NCI-H460 (cell line): ENCODE measurements at places on chromosomes 1 and 21. TPM values are rescaled to one million over a fixed set of nuclear protein-coding genes. Genes with fewer than 3 reads are reported as not detected.

Gene CACNA1S
- not detected in 2 replicates for total RNA-seq

DNA sequence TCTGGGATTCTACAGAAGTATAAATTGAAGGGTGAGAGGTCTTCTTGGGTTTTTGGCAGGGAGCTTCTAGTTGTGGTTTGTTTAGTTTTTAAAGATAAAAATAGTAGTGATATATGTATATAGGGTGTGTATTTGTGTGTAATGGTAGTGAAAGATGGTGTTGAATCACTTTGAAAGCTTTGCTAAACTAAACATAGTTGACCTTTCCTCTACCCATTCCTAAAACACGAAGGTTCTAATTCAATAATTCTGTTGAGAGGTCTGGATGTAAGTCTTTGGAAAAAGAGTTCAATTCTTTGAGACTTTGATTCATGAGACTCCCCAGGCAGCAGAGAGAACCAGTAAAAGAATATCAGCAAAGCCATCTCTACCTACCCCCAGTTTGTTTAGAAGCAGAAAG is 247.9 kb upstream of the DUSP10 start:
- DNase-seq, result no peak

Gene YIPF1
- total RNA-seq, result 13.2 and 17.5 TPM in 2 replicates

GRCh38 chr1:190373705-190374336 is 103.8 kb downstream of the BRINP3 start:
- DNase-seq, result peak; percentile 22

Gene TTC39A
- 0.46 and 2.3 TPM in 2 replicates for total RNA-seq

Gene BTBD8
- 2.1 TPM in 2 replicates for total RNA-seq

GRCh38 chr1:227766015-227766634 is 30.9 kb downstream of the SNAP47 start:
- DNase-seq, result no peak

Gene PDXK
- 38.9 and 45.7 TPM in 2 replicates for total RNA-seq

DNA sequence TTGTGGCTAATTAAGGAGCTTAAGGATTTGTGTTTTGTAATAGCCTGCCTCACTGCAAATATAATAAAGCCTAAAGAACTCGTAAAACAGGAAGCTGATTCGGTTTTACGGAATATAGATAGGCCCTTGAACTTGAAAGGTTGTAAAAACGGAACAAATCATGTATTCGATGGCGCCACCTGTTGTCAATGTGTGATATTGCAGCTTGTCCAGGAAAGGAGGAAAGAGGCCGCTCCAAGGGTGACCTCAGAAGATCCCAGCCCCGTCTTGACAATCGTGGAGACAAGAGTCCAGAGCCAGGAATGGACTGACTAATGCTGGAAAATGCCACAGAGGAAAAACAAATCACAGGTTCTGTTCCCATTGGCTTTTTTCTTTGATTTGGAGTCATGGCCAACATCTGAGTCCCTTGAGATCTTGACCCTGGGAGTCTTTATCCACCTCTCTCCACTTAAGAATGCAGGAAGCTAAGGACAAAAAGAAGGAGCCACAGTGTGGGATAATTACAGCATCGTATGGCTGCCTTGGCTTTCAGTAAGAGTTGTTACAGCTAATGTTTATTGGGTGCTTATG is 7.0 kb upstream of the IGSF21 start:
- DNase-seq, result peak; percentile 38

Gene TMEM79
- 11.3 and 13.3 TPM in 2 replicates for total RNA-seq

DNA sequence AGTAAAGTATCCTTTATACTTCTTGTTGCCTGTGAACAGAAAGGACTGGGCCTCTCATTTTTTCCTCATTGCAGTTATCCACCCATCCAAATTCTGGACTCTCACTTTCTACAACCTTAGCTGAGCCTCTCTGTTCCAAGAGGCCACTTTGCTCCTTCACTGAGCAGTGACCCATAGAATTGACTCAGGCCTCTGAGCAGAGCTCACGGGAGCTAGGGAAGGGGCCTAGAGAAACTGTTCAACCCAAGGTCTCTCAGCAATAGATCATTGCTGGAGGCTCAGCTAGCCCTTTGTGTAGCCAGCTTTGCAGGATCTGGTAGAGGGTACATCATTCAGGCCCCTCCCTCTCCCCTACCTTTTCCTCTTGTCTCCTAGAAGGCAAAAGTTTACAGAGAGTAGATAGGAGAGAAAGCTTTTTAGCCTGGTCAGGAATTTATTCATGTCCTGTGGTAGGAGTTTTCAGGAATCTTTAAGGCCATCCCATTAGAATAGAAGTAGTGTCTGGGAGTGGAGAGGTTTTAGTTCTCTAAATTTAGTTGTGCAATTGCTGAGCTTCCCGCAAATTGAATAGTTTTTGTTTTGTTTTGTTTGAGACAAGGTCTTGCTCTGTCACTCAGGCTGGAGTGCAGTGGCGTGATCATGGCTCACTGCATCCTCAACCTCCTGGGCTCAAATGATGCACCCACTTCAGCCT is 6.7 kb downstream of the INTS3 start:
- no peak for DNase-seq

GRCh38 chr1:22447621-22448111 is 4.0 kb upstream of the ZBTB40 start:
- no peak for DNase-seq

DNA sequence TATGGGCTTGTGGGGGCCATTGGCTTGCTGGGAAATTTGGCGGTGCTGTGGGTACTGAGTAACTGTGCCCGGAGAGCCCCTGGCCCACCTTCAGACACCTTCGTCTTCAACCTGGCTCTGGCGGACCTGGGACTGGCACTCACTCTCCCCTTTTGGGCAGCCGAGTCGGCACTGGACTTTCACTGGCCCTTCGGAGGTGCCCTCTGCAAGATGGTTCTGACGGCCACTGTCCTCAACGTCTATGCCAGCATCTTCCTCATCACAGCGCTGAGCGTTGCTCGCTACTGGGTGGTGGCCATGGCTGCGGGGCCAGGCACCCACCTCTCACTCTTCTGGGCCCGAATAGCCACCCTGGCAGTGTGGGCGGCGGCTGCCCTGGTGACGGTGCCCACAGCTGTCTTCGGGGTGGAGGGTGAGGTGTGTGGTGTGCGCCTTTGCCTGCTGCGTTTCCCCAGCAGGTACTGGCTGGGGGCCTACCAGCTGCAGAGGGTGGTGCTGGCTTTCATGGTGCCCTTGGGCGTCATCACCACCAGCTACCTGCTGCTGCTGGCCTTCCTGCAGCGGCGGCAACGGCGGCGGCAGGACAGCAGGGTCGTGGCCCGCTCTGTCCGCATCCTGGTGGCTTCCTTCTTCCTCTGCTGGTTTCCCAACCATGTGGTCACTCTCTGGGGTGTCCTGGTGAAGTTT is 550 bp downstream of the RXFP4 start:
- no peak for DNase-seq

DNA sequence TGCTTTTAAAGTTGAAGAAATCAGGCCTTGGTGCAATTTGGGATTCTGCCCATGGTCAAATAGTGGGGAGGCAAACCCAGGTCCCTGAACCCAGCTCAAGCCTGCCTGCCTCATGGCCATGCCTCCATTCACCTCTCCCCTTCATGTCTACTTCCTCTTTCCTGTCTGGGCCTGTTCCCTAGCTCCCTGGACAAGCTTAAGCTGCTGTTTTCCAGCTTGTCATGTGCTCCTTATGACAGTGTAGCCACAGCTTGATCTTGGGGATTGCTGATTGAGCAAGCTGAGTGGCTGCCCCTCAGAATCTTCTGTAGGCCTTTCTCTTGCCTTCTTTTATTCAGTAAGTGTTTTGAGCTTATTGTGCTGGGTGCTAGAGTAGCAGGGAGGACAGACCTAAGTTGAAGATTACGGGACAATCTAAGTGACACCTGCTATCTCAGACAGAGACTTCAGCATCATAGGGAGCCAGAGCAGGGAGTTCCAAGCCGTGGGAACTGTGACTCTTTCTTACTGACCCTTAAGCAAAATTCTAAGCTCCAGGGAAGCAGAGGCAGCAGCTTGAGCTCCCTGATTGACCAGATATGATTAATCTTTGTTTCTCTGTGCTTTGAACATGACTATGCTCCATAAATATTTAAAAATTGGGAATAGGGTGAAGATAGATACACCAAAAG is 520 bp upstream of the MR1 start:
- DNase-seq, result peak; percentile 25

DNA sequence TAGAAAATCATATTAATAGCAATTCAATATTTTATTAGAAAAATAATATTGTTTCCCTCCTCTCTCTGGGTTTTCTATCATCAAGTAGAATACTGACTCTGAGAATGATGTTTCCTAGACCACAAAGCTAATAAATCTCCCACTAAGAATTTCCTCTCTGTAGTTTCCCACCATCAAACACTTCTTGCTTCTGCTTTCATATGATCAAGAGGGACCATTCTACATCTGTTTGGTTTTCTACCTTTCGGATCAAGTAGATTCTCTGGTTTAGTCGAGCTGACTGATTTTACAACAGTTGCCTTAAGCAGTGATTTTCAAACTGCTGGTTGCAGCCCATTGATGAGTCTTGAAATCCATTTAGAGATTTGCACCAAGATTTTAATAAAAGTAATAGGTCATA is 240.2 kb upstream of the PTBP2 start:
- DNase-seq, result no peak

Gene MAPKAPK2
- 32.1 and 34.3 TPM in 2 replicates for total RNA-seq

- no peak for DNase-seq
Observed at GRCh38 chr21:31476263-31477022, 132.4 kb upstream of the TIAM1 start.

- no peak for DNase-seq
Observed at GRCh38 chr1:40662864-40663263, 2.6 kb downstream of the RIMS3 start.

Gene MANEAL
- 3.4 and 3.7 TPM in 2 replicates for total RNA-seq

GRCh38 chr1:3377604-3378279 is 76.7 kb upstream of the ARHGEF16 start:
- DNase-seq, result no peak

Gene RUNX3
- not detected in 2 replicates for total RNA-seq

DNA sequence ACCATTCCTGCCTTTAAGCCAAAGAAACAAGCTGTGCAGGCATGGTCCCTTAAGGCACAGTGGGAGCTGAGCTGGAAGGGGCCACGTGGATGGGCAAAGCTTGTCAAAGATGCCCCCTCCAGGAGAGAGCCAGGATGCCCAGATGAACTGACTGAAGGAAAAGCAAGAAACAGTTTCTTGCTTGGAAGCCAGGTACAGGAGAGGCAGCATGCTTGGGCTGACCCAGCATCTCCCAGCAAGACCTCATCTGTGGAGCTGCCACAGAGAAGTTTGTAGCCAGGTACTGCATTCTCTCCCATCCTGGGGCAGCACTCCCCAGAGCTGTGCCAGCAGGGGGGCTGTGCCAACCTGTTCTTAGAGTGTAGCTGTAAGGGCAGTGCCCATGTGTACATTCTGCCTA is 1.3 kb upstream of the SLC50A1 start:
- DNase-seq, result no peak

GRCh38 chr1:52368383-52369172 is 2.6 kb upstream of the CC2D1B start:
- DNase-seq, result peak; percentile 33

DNA sequence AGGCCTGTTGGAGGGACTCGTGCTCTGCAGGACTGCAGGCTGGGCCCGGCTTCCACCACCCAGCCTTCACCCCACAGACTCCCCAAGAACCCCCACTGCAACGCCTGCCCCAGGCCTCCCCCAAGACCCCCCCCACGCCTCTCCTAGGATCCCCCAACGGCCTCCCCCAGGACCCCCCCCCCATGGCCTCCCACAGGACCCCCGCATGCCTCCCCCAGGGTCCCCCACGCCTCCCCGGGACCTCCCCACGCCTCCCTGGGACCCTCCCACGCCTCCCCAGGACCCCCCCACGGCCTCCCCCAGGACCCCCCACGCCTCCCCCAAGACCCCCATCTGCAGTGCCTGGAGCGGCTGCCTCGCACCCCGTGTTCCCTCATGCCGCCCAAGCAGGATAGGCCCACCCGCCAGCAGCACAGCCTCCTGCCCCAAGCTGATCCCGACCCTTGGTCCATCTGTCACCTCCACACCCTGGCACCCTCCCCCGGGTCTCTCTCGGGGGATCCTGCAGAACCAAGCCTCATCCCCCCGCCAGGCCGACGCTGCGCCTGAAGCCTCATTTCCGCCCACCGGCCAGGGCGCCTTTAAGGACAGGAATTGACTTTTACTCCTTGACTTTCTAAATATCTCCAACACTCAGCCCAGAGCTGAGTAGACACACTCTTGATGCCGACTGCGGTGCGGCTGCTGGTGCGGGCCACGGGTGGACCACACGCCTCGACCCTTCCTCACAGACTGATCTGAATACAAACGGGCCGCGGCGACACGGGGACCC is 14.1 kb upstream of the RNF223 start:
- DNase-seq, result no peak

Gene ZRANB2
- total RNA-seq, result 35.7 and 49.4 TPM in 2 replicates

DNA sequence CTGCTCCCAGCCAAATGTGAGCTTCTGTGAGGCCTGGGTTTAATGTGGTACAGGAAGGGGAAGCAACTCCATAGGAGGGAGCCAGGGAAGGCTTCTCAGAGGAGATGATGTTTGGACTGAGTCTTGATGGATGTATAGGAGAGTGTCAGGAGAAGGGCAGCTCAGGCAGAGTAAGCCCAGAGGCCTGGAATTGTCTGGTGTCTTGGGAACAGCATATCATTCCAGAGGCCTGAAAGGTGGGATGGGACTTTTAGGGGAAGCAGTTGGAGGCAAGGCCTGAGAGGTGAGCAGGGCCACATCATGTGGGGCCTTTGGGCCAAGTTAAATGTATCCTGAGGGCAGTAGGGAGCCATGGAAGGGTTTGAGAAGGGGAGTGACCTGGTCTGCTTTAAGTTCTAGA is 148.6 kb upstream of the WNT4 start:
- no peak for DNase-seq

Gene MIXL1
- not detected in 2 replicates for total RNA-seq

GRCh38 chr21:34916446-34916845 is 132.7 kb downstream of the RUNX1 start:
- DNase-seq, result no peak

DNA sequence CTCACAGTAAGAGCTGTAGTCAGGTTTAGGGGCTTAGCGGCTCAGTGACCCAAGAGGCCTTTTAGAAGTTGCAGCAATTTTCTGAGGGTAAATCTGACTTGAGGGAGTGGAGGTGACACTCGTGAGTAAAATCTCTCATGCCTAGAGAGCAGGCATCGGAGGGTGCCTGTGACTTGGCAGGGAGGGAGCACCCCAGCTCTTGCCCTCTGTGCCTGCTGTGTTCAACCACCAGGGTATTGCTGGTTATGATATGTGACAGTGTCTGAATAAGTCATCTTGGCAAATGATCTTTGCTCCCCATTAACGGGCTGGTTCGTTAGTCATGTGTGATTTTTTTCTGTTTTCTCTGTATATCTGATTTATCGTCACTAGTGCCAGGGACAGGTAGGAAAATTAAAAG is 5.9 kb downstream of the MAN1C1 start:
- no peak for DNase-seq

Gene ZSWIM5
- 2.6 and 2.9 TPM in 2 replicates for total RNA-seq
